C1 segment of cervical spinal cord (tissue), 14 donors: ENCODE measurements at places on chromosomes 7 and 10.

DNA sequence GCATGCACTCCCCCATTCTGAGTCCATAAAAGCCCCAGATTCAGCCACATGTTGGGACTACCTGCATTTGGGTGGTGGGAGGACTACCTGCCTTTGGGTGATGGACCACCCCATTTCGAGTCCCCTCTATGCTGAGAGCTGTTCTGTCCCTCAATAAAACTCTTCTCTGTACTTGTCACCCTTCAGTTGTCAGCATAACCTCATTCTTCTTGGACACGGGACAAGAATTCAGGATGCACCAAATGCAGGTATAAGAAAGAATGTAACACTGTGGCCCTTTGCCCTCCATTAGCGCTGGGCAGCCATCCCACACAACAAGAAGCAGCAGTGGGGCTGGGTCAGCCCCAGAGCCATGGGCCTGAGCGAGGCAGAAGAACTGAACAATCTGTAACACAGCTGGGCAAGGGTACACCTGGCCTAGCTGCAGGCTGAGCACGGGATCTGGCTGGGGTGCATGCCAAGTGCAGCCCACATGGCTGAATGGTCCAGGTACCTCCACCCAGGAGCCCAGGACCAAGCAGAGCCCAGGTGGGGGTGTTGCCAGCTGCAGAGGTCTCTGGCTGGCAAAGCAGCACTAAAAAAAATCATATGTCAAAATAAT, 1344.3 kb upstream of the LRRTM3 start:
- DNase-seq = no peak

GRCh38 chr10:110458266-110458920, 39.3 kb upstream of the DUSP5 start:
- DNase-seq = no peak

DNA sequence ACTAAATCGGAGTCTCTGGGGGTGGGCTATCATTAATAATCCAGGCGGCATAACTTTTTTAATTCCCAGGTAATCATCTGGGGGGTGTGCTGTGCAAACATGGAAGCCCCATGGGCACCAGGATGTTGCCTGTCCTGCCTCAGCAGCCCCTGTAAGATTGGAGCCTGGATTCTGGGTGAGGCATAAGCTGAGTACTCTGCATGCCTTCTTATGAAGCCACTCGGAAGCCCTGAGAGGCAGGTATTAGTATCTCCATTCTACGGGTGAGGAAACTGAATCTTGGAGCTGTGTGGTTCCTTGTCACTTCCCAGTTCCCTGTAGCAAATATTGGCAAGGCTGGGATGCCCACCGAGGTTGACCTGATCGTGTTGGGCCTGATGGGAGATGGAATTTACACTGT, 7.4 kb upstream of the OPN4 start:
- DNase-seq = no peak

- DNase-seq = no peak
Measured at GRCh38 chr10:36872702-36873393, 252.6 kb upstream of the ANKRD30A start.

- DNase-seq = no peak
Measured at GRCh38 chr7:24754906-24755506, 2.3 kb downstream of the GSDME start.

DNA sequence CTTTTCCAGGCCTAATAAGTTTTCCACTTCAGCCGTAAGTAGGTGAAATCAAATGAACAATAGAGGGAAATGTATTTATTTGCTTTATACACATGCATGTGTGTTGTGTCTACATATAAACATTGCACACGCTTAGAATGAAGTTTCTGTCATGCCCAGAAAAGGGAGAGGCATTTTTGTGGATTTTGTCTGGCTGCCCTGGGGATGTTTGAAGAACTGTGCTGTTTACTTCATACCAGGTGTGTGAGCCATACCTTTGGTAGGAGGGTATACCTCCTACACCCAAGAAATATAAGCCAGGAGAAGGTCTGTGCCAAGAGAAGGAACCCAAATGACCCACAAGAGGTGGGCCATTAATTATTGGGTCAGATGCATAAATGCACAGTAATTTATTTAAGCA, 12.8 kb downstream of the GATAD1 start:
- DNase-seq = no peak

- DNase-seq = no peak
Measured at GRCh38 chr10:63421591-63421990, 44.2 kb downstream of the JMJD1C start.

DNA sequence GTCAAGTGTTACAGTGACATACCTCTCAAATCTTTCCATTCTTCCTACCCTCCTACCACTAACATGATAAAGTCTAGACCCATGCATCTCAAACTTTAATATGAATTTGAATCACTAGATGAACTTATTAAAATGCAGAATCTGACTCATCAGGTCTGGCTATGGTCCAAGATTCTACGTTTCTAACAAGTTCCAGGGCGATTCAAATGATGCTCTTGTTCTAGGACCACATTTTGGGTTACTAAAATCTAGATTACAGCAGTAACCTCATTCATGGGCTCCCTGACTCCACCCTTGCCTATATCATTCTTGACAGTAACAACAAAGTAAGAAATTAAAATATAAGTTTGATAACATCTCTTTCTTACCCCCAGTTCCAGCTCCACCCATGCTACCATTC, 124.8 kb upstream of the LSM8 start:
- DNase-seq = no peak

- no peak for DNase-seq
Measured at GRCh38 chr10:72913287-72913686, 19.7 kb downstream of the OIT3 start.

DNA sequence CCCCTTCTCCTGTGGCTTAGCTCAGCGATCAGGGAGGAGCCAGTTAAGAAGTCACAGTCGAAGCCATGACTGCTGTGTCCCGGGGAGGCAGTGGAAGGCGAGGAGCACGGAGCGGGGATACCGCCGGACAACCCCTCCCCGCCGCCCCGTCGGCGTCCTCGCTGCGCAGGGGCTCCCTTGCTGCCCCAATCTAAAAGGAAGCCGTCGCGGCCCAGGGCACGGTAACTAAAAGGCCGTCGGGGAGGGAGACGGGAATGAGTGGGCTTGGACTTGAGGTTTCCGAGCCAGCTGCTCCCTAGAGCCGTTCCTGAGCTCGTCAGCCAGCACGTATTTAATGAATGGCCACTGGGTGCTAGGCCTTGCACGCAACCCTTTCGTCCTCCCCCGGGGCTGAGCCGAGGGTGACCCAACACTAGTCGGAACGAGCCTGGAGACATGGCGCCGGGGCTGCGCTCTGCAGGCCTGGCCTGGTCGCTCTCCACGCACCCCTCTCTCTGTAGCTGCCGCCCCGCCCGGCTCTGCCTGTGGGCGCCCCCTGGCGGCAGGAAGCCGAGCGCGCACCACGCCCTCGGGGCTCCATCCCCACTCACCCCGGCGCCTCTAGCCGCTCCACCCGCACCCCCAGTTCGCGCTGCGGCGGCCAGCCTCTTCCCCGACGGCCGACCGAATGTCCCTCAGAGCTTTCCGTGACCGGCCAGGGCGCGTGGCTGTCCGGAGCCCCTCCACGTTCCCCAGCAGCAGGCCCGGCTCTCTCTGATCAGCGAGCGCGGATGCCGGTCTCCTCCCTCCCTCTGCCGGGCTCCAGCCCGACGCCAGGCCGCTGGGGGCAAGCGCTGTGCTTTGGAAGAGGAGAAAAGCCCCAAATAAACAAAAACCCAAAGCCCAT, 29.3 kb upstream of the KCNK18 start:
- DNase-seq = peak; percentile 16

DNA sequence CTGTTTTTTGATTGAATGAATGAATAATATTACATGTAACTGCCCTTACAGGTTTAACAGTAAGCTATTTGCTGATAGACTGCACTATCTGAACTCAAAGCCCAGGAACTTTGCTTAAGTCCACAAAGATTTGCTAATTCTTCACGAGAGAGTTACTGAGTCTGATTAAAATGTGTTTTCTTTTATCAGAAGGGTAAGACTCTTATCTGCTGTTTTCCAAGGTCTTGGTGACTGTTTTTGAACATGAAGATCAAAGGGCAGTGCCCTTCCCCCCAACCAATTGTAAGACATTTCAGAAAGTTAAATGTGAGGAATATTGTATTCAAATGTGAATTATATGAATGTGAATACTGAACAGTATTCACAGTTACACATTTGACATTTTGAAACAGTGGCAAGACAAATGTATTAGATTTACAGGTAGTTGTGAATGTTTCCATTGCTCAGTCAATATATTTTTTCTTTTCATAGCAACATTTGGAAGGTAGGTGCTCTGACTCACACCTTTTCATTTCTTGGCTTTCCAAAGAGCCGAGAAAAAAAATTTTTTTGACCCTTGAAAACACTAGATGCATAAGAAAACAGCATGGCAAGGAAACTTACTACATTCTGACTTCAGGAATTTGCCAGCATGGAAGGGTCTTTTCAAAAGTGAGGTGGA, 62.7 kb downstream of the DKK1 start:
- DNase-seq = no peak

DNA sequence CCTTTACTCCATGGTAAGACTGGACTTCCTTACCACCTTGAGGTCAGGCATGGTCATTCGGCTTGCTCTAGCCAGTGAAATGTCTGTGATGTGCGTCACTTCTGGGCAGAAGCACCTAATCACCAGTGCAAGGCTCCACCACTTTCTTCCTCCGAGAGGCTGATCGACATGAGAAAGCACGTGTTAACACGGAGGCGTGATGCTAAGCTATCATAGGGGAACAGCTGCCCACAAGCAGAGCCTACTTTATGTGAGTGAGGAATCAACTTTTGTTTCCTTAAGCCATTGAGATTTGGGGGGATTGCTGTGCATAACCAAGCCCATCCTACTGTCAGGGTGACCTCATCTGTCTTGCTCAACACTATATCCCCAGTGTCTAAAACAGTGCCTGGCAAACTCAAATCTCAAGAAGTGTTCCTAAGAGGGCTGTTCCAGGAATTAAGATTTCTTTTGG, 23.1 kb upstream of the SAR1A start:
- DNase-seq = no peak

DNA sequence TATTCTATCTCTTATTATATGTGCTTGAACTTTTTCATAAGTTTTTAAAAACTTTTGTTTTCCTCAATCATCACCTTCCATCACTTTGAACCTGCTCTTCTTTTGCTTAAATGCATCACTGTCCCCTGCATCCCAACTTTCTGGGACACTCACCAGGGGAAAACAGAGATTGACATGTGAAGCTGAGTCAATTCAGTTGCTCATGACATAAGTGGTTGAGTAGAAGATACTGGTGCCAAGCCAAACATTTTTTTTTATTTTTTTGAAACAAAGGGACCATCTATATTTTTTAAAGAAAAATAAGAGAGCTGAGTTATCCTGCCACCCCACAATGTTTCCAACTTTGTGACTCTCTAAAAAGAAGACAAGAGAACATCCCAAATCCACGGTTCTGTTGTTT, 61.8 kb upstream of the AHR start:
- no peak for DNase-seq

- no peak for DNase-seq
Measured at GRCh38 chr7:43584195-43584586, 1.3 kb downstream of the STK17A start.

- no peak for DNase-seq
Measured at GRCh38 chr7:155593461-155594162, 47.3 kb upstream of the CNPY1 start.

DNA sequence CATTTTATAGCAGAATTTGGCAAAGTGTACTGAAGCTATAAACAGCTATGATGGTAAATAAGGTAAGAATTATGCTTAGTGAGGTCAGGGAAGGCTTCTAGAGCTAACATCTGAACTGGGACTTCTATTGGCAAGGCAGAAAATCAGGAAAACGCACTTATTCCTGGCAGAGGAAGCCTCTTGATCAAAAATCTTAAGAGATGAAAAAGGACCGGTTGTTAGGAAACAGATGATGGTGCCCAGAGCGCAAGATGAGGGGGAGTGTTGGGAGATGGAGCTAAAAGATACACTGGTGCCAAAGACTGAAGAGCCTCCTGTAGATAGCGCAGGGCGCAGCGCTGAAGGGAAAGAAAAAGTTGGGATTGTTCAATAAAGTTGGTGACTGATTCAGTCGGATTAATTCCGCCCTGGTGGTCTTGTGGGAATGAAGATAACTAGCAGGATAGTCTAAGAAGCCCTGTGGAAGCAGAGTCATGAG, 550 bp upstream of the CALU start:
- no peak for DNase-seq

DNA sequence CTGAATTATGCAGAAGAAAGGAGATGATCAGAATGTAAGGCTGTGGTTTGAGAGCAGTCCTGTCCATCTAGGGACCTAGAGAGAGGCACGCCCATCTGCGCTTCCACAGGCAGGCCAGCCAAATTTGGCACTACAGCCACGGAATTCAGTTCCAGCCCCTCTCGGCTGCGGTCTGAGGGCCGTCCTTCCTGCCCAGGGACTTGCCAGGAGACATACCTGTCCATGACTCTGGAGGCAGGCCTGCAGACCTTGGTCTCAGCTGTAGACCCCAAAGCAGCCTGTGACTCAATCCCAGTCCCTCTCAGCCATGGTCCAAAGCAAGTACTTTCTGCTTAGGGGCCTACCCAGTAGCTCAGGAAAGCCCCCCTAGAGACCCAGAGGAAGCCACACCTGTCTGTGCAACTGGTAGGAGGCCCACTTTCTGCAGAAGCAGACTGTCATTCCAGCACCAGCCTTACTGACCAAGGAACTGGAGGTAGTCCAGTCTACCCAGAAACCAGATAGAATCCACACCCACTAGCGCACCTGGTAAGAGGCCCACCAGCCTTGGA, 720.9 kb downstream of the PARD3 start:
- DNase-seq = no peak

DNA sequence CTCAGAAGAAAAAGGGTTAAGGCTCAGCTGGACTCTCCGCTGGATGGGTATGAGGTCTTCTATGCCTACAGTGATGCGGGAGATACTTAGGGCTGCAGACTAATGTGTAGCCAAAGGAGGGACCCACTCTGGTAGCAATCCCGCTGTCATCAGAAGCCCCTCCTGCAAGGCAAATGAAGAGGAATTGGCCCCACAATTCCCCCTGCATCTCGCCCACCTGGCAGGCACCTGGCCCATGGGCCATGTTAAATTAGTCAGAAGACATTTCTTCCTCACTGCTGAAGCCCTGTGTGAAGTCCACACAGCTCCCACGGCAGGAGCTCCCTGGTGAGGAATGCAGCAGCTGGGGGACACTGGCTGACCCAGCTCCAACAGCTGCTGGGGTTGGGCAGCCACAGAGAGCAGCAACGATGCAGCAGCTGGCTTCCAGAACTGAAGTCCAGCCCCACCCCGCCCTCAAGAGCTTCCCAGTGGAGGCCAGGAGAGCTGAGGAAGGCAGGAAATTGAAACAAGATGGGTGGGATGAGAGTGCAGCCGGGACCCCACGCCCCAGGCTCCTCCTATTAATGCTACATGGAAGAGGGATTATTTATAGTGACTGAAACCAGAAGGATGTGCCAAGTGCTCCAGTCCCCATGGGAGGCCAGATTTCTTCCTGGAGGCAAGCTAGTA, 5.5 kb downstream of the VSTM4 start:
- DNase-seq = no peak
